ENCODE measurements at places on chromosomes 12 and 14.

DNA sequence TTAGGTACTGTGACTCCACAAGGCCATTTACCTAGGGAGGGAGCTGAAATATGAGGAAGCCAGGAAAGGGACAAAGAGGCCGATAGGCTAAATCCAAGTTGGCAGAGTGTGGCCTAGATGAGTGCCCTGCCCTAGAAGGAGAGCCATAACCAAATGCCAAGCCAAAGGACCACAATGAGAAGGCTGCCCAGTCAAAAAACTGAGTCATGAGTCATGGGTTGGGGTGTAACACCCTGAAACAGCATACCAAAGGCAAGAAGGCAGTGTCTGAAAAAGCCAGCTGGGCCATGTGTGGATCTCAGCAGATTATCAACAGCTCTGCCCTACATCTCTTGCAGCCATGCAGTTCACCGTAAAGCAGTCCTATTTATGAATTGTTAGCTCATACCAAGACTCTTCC, 171.7 kb downstream of the PHLDA1 start:
- DNase-seq: no peak

- DNase-seq: no peak
Measured at GRCh38 chr12:108342985-108343384, 3.9 kb upstream of the CMKLR1 start.

DNA sequence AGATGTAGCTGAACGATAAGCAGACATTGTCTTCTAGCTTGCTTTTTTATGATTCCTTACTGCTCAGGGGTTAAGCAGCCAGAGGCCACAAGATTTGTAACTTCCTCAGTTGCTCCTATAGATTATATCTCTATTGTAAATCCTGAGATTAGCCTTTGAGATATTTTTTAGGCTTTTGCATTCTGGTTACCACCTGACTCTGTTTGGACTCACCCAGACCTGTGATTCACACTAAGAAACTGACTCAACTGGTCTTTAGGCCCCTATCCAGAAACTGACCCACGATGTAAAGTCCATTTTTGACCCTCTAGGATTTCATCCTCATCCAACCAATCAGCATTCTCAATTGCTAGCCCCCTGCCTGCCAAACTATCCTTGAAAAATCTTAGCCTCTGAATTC, 194.4 kb downstream of the RASSF9 start:
- no peak for DNase-seq

- DNase-seq: no peak
Measured at GRCh38 chr14:94676495-94677185, 64.4 kb downstream of the SERPINA3 start.

DNA sequence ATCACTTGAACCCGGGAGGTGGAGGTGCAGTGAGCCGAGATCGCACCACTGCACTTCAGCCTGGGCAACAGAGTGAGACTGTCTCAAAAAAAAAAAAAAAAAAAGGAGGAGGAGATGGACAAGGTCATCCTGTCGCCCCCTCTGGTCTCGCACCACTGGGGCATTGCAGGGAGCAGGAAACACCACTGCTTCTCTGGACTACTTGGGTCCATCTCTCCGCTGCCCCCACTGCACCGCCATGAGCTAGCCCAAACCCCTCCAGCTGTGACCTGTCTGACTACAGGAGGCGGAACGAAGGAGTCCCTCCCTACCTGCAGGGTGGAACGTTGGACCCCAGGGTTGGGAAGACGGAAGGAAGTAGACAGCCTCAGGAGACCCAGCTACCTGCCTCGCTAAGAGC, 18.2 kb upstream of the FAM222A start:
- no peak for DNase-seq

GRCh38 chr14:37048666-37049071, 123.7 kb downstream of the SLC25A21 start:
- DNase-seq: no peak

All from GF-D8 (cell line).